NCI-H2107 (cell line): ENCODE measurements at places on chromosomes 3 and 15.

DNA sequence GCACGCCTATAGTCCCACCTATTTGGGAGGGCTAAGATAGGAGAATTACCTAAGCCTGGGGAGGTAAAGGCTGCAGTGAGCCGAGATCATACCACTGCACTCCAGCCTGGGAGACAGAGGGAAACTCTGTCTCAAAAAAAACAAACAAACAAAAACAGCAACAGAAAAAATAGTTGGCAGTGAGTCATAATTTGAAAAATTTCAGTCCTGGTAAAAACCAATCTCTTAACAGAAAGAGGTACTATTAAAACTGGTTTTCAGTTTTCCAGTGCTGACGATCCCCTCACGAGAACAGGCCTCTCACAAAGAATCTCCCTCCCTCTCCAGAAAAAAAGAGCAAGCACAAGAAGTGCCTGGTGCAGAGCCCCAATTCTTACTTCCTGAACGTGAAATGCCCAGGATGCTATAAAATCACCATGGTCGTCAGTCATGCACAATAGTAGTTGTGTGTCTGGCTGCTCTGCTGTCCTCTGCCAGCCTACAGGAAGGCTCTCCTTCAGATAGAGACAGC, 22.8 kb upstream of the MAP4 start:
- no peak for DNase-seq

DNA sequence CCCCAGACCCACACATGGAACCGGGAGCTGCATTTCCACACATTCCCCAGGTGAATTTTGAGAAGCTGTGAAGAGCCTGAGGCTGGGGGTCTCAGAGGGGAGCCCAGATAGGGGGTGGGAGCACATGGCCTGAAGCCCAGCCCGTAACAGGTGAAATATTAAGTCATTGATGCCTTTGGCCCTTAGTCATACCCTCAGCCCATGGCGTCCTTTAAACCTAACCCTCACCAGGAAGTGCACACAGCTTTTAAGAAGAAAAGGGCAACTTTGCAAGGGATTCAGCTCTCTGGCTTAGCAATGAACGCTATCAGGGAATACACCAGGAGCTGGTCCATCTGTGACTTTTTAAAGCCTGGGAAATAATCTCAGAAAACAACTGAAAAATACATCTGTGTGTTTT, 40.6 kb downstream of the WNT7A start:
- DNase-seq, result no peak

GRCh38 chr3:27431116-27431515, 53.1 kb downstream of the SLC4A7 start:
- no peak for DNase-seq

DNA sequence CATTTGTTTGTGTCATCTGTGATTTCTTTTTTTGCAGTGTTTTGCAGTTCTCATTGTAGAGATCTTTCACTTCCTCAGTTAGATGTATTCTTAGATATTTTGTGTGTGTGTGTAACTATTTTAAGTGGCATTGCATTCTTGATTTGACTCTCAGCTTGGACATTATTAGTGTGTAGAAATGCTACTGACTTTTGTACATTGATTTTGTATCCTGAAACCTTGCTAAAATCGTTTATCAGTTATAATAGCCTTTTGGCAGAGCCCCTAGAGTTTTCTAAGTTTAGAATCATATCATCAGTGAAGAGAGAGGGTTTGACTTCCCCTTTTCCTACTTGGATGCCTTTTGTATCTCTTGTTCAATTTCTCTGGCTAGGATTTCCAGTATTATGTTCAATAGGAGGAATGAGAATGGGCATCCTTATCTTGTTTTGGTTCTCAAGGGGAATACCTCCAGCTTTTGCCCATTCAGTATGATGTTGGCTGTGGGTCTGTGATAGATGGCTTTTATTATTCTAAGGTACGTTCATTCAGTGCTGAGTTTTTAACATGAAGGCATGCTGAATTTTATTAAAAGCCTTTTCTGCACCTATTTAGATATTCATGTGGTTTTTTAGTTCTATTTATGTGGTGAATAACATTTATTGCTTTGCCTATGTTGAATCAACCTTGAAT, 211.7 kb downstream of the MBNL1 start:
- DNase-seq, result no peak

DNA sequence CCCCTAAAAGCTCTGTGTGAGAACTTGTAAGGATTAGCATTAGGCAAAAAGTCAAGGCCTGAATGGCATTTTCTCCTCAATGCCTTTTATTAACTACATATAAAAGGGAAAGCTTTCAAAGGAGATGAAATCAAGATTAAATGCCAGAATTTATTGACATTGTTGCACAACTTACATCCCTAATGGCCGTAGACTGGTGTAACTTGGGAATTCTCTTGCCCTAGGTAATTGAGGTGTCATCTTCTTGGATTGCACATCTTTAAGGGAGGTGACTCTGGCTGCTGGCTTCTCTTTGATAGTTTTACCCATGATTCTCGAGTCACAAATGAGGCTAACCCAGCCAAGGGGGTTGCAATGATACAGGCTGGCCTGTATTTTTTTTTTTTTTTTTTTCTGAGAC, 249.1 kb downstream of the TBL1XR1 start:
- DNase-seq, result no peak

GRCh38 chr3:115671761-115672455, 48.6 kb downstream of the GAP43 start:
- no peak for DNase-seq

GRCh38 chr15:77907824-77908751, 169.4 kb downstream of the TBC1D2B start:
- no peak for DNase-seq

GRCh38 chr3:160136421-160136820, 88.8 kb upstream of the C3orf80 start:
- DNase-seq, result no peak

DNA sequence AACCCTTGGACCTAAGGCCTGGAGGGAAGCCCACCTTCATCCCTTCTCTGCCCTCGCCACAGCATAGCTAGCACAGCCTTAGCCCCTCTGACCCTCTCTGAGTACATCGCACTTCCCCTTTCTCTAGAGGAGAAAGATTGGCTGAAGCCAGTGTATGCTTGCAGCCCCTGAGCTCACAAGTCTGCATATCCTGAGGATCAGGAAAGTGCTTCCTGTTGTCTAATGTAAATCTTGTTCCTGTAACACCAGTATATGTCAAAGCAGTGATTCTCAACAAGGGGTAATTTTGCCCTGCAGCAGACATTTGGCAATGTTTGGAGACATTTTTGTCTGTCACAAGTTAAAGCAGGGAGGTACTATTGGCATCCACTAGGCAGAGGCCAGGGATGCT, 2.2 kb upstream of the PRKCD start:
- DNase-seq, result no peak

- no peak for DNase-seq
These were observed 86.1 kb downstream of the ATP10A start for GRCh38 chr15:25777037-25777436.

DNA sequence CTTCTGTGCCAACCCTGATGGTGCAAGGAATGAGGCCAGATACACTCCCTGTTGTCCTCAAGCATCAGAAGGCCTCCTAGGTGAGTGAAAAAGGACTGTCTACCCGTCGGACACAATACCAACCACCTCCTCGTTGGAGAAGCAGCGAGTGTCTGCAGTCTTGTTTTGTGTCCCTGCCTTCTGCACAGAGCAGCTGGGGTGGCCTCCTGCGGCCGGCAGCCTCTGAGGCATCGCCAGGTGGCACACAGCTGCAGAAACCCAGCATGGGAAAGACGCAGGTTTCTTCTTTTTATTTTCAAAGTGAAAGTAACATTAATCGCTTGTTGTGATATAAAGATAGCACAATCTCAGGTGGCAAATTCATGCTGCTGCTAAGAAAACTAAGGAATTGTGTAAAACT, 509.9 kb downstream of the OCA2 start:
- DNase-seq, result no peak

DNA sequence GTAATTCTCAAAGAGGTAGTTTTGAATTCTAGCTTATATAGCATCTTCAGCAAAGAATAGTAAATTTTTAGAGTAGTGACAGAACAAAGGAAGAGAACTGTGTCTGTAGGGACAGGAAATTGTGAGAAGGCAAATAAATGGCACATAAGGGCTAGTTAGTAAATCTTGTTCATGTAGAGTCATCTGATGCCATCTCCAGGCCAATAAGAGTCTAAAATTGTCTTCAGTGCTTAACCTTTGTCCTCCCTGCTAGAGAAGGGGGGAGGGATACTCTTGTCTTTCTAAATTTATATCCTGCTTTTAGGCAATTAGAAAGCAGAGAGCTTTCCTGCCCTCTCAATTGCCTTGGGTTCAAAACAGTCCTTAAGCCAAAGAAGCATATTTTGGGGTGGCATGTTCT, 87.0 kb upstream of the DNAJC19 start:
- no peak for DNase-seq

DNA sequence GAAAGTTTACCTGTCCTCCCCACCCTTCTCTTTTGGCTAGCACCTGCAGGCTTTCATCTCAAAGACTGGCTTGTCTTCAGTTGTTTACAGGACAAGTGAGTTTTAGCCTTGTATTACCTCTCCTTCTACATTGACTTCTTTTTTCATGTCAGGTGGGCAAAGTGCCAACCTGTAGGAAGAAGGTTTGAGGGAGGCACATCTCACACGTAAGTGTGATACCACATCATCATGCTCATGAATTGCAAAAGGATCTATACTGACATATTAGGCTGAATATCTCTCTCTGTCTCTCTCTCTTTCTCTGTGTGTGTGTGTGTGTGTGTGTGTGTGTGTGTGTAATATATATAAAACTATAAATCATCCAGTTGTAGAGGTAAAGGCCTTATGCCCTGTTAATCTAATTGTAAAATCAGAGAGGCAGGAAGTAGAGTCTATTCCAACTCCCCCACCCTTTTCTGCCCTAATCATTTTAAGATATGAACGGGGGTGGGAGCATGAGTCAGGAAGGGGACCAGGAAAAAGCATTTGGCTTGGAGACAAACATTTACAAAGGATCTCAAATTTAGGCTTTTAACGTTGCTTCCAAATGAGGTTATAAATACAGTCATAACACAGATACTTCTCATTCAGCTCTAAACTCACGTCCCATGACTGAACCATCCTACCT, 107.0 kb upstream of the PFN2 start:
- DNase-seq, result no peak

GRCh38 chr3:152650177-152650576, 184.8 kb upstream of the P2RY1 start:
- DNase-seq, result no peak

- peak; percentile 74 for DNase-seq
These were observed 81.9 kb upstream of the PLXND1 start for GRCh38 chr3:129688271-129688895.

DNA sequence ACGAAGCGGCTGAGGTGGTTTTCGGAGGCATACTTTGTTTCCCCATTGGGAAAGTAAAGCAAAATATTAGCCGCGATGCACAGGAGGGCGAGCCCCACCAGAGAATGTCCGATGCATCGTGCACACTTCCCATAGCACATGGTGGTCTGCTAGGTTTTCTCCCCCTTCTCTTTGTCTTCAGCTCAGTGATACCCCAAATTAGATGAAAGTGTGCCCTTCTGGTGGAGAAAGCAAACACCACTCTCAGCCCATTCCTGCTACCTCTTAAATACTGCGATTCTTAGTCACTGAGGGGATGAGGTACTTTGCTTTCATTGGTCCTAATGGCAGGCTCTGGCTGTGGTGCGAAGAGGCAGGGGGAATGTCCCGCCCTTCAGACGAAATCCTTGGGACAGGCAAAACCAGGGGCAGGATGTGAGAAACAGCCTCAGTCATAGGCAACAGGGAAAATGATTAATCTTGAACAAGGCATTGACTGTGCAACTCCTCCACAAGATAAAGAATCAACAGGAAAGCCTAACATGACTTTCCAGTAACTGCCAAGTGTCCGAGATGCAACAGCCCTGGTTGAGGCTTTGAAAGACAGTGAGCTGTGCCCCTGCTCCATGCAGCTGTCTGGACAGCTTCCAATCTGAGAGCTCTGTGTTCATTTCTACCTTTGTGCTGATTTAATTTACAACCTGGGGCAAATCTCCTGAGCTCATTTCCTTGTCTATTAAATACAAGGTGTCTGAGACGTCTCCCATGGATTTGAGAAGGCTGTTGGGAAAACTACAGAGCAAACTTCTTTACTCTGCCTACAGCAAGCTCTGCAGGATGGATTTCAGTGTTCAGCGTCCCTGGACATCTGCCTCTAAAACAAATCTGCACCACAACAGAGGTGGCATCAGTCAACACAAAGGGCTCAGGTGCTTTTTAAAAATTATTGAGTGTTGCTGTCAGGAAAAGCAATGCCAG, at the start of gene TM4SF1:
TM4SF1 (minus strand) TSS at position 242 of the 957 bp plus-strand sequence; CDS start at position 140, 102 bp downstream.
- no peak for DNase-seq

GRCh38 chr15:38589502-38589901, 24.9 kb upstream of the RASGRP1 start:
- no peak for DNase-seq

- peak; percentile 62 for DNase-seq
These were observed 51.7 kb downstream of the CLDN11 start for GRCh38 chr3:170470063-170471016.

GRCh38 chr15:41955807-41956525, 16.4 kb downstream of the EHD4 start:
- DNase-seq, result no peak

GRCh38 chr3:186902154-186902553, 28.2 kb upstream of the ST6GAL1 start:
- no peak for DNase-seq

DNA sequence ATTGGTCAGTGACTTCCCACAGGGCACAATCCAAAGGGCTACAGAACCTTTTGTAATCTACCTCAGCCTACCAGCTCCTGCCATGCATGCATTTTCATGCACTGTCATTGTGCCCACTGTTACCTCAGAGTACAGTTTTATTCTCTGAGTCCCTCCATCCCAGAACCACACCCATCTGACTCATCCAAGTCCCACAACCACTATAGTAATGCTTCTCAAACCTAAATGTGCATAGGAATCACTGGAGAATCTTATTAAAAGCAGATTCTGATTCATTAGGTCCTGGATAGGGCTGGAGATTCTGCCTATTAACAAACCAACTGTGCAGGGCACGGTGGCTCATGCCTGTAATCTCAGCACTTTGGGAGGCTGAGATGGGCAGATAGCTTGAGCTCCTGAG, 3.7 kb upstream of the B3GALNT1 start:
- no peak for DNase-seq

DNA sequence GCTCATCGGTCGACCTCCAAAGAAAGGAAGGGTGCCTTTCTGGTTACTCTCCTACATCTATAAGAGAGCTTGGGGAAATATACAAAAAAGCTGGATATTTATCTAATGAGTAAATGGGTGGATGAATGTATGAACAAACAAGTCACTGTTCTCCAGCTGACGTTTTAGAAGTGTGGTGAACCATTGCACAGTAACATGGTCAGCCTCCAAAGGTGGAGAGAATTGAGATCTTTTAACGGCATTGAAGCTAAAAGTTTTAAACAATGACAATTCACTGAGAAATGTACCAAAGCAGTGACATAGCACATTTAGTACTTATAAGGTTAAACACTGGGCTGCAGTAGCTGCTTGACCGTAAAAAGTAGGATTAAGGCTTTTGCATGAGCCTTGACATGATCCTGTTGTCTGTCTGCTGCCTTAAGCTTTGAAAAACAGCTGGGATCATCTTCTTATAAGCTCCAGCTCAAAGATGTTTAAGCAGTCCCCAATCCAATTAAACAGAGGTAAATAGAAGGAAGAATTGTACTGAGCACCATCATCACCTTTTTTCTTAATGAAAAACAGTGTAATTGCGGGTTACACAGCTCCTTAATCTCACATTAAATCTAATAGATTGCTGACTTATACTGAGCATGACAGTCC, 222.9 kb downstream of the WDR72 start:
- no peak for DNase-seq
